ENCODE measurements at places on chromosomes 2 and 18.

GRCh38 chr2:66813976-66814375 lies 379.1 kb downstream of the MEIS1 start:
- DNase-seq = no peak

DNA sequence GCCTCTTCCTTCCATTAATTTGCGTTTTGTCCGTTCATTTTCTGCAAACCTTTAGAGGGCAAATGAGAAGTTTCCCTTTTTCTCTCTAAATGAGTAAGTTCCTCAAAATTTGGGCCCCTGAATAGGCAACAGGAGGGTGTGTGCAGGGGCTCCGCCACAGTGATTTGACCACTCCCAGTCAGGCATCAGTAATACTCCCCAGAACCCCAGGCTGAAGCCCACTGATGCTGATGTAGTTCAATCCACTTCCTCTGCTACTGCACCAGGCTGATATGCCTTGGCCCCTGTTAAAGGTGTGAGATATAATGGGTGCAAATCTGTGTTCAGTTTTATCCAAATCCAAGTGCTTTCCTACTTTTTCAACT lies 1150.0 kb downstream of the RPIA start:
- no peak for DNase-seq

GRCh38 chr18:48049757-48050156 lies 119.3 kb upstream of the SMAD2 start:
- DNase-seq = no peak

- peak; percentile 6 for DNase-seq
Observed at GRCh38 chr2:74850496-74851190, 16.7 kb downstream of the HK2 start.

GRCh38 chr2:65165558-65165957 lies 35.7 kb upstream of the RAB1A start:
- no peak for DNase-seq

DNA sequence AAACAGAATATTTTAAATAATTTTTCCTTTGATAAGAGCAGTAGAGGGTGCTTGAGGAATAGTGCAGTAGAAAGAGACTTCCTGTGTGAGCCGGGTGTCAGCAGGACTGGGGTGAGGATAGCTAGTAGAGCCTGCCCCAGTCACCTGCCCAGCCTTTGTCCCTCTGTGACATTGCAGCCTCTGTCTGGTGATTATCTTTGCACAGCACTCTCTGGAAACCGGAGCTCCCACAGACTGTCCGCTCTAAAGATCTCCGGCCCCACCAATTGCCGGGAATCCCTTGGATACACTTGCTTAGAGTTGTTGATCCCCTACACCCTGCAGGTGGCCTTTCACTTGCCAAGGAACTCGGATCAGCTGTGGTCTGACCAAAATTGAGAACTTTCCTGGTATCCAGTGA lies 1081.3 kb upstream of the TMEFF2 start:
- DNase-seq = no peak

- no peak for DNase-seq
Observed at GRCh38 chr2:207154556-207155510, 10.9 kb downstream of the KLF7 start.

DNA sequence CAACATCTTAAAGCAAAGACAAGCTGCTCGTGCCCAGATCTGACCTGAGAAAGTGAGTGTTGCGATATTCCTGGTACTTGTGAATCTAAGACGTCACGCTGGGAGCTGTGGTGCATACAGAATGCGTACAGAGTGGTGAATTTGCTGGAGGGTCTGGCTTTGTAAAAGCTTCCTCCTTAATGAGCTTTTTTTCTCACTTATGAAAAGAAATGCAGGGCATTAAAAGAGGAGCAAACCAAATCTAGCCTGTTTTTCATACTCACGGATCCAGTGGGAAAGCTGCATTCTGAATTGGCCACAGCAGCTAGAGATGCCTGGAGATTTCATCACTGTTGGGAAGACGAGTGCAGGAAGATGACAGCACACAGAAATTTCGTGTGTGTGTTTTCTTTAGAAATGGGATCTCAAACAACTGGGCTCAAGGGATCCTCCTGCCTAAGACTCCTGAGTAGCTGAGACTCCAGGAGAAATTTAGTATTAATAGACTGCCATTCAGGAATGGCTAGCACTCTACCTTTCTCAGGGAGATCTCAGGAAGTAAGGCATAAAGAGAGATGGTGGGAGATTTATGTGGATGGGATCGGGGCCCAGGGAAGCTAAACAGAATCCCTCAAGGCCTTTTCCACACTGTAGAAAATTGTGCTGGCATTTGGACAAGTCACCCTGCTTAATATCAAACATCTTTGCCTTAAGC lies 181.3 kb downstream of the ALPK2 start:
- peak; percentile 55 for DNase-seq

- peak; percentile 68 for DNase-seq
Observed at GRCh38 chr2:128638341-128639119, 319.9 kb upstream of the HS6ST1 start.

GRCh38 chr2:186848873-186849578 lies at the start of gene ZSWIM2:
TSS of gene ZSWIM2 (minus strand) at chr2:186849170. CDS start at chr2:186849130, 40 bp downstream.
- peak; percentile 75 for DNase-seq

DNA sequence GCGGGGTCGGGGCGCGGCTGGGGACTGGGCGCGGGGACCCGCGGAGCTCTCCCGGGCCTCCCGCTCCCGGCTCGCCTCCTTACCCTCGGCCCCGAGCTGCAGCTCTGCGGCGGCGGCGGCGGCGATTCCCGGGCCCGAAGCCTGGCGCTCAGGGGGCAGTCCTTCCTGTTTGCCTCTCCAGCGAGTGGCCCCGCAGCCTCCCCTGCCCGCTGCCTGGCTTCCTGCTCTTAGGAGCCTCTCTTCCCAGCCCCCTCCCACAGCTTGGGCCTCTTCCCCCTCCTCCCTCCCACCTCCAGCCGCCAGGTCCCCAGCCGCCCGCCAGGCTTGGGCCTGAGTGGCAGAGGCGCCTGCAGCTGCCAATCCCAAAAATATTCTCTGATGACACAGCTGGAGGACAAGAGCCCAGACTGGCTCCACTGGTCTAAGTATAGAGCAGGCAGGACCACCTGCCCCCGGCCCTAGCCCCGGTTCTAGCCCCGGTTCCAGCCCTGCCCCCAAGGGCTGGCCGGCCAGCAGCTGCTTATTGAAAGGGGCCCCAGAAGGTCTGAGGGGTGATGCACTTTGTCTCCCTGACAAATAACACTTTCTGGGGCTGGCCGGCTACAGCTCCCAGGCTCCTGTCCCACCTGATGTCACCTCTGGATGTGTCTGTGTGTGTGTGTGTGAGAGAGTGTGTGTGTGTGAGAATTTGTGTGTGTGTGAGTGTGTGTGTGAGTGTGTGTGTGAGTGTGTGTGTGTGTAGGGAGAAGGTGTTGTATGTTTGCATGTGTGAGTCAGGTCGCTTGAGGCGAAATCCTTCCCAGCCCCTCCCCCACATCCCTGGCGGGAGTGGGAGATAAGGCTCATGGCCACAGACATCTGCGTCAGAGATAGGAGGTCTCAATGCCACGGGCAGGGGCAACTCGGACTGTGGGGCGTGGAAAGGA lies at the start of gene OBSL1:
TSS of gene OBSL1 (minus strand) at position 229 of the 926 bp plus-strand sequence. CDS start 307 bp downstream, outside the sequence.
- DNase-seq = peak; percentile 72

GRCh38 chr18:36543991-36544725 lies 246.6 kb downstream of the FHOD3 start:
- DNase-seq = no peak

- no peak for DNase-seq
Observed at GRCh38 chr2:111100765-111101162, 19.9 kb upstream of the BCL2L11 start.

DNA sequence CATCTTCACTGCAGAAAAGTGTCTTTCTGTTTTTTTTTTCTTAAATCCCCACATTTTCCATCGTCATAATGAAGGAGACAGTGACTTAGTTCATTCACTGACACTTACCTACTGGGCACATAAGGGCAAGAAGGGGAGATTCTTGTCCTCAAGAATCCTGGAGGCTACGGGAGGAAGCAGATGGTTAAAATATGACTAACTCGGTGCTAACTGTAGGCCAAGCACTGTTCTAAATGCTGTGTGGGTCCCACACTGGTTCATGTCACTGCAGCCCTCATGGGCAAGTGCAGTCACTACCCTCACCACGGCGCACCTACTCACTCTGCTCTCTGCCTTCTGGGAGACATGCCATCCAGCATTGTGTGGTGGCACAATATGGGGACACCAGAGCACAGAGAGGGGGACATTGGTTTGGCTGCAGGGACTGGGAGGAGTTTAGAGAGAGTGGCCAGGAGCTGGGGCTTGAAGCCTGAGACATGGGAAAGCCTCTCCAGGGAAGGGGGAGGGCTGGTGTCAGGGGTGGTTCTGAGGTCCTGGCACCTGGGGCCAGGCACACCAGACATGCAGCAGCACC lies 305.2 kb downstream of the MYCN start:
- no peak for DNase-seq

- DNase-seq = no peak
Observed at GRCh38 chr2:1606046-1606400, 138.3 kb downstream of the PXDN start.

- DNase-seq = no peak
Observed at GRCh38 chr18:39655341-39655740, 2089.7 kb upstream of the CELF4 start.

- no peak for DNase-seq
Observed at GRCh38 chr2:125711075-125711474, 944.9 kb upstream of the GYPC start.
